ENCODE measurements at places on chromosomes 6 and 20. TPM values are rescaled to one million over a fixed set of nuclear protein-coding genes. Genes with fewer than 3 reads are reported as not detected.

GRCh38 chr20:52234302-52235045 lies 42.9 kb upstream of the ZFP64 start:
- no peak for DNase-seq

DNA sequence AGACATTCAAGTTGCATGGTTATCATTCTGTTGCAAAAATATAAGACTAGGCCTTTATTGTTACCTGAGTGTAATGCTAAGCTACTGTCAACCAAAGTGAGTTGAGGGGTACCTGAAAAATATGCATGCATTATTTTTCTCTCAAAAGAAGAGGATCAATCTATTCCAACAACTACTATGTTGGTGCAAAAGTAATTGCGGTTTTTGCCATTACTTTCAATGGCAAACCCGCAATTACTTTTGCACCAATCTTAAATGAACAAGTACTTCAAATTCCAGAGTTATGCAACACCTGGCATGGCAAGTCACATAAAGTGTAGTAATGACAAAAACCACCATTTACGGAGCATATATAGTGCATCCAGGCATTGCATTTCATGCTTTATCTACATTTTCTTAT lies 307.0 kb upstream of the NOX3 start:
- no peak for DNase-seq

DNA sequence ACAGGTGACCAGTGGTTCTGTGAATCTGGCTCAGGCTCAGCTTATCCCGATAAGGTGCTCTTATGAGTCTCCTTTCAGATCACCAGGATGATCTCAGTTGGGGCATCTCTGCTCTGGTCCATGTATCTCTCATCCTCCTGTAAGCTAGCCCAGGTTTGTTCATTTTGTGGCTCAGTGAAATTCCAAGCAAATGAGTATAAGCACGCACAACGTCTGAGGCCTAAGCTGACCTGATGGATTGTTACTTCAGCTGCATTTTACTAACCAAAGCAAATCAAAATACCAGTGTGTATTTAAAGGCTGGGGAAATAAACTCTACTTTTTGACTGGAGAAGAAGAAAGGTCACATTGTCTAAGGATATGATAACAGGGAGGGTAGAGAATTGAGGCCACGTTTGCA lies 551.0 kb upstream of the BTBD3 start:
- DNase-seq = peak; percentile 75

DNA sequence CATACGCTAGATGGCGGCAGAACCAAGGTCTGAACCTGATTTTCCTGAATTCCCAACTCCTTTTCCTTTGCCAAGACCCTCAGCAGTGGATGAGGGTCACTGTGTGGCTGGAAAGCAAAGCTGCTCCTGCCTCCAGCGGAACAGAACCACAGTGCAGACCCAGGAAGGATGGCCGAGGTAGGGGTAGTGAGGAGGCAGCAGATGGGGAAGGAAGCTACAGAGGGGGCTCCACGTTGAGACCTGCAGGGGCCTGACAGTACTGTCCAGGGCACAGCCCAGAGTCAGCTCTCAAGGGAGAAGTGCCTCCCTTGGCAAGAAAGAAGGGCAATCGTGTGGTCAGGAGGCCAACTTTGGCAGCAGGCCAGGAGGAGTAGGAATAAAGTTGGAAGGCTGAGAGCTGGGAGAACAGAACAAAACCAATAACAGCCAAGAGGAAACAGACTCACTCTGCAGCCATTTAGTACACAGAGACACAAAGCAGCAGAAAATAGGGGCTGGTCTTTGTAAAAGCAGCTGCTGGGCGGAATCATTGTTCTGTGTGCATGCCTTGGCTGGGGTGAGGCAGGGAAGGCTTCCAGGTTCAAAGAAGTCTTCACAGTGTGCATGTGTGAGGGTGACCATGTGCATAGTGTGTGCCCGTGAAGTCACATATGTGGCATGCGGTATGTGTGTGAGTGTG lies 3.1 kb downstream of the GABRR2 start:
- DNase-seq = no peak

DNA sequence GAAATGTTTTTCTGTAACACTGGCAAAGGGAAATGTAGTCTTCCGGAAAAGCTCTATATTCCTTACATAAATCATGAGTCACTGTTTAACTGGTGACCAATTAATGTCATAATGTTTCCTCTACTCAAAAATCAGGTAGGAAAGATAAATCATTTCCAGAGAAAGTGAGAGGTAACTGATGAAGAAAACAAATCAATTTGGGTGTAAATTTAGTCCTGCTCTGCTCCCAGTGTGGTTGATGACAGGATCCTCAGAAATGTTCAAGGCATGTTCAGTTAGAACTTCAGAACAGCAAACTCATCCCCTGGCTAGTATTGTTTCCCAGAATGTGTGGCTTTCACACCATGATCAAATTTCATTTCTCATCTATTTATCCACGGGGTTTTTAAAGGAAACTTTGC lies 38.8 kb upstream of the SPACA1 start:
- no peak for DNase-seq

DNA sequence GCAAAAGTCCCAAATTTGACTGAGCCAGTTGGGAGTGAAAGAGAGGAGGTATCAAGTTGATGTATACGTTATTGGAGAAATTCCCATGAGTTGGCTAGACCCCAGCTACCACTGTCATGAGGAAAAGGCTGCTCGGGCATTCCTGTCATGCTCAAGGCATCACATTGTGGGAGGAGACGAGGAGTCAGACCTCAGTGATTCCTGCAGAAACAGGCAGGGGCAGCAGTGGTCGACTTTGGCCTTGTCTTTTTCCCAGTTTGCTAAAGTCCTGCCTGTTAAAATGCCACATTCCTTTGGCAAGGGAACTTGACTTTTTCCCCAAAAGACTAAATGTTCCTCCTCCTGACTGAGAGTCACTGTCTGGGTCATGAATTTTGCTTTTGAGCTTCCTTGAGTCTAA lies 295.5 kb upstream of the HS3ST5 start:
- no peak for DNase-seq

- no peak for DNase-seq
Measured at GRCh38 chr6:87093651-87094050, 1.3 kb downstream of the CGA start.

DNA sequence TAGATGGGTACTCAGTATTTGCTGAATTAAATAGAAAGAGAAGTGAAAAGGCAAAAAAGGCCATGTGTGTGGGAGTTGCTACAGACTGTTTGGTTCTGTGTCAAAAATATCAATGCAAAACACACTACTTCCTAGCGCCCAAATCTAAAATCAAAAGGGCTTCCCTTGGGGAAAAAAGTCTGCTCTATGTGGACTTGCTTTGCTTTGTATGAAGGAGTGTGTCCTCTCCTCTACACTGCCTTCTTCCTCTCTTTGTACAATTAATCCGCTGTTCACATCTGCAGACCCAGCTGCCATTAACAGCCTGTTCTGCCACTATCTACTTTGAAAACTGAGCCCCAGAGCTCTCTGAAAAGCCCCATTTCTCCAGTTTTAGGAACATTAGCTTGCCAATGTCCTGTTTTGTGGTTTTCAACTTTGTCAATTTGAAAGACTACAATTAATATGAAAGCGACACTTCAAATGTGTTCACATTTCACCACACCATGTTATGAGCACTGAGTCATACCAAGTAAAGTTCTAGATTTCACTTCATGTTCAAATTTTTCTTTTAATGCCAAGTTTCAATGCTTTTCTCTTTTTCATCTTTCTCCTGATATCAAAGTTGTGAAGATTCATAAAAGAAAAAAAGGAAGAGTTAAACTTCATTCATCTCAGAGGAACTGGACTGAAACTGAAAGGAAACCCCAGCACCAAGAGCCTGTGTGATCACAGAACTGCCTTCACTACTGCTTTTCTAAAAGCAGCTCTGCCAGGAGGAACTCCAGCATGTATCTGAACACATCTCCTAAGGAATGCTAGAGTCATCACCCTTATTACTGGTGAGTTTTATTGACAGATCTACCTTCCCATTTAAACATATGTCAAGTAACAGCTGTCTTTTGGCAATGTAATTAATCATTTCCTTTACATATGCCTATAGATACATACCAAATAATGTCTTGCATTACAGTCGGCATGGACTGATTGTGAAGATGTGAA lies 102.6 kb downstream of the KIF13A start:
- no peak for DNase-seq

OPN5 gene
- polyA plus RNA-seq = not detected

MCCD1 gene
- polyA plus RNA-seq = not detected

Measured in AG04450 (cell line).